ENCODE measurements at places on chromosomes 11 and 22.
A peak's percentile ranks its signal among the peaks of the same experiment; 100 is the strongest.

DNA sequence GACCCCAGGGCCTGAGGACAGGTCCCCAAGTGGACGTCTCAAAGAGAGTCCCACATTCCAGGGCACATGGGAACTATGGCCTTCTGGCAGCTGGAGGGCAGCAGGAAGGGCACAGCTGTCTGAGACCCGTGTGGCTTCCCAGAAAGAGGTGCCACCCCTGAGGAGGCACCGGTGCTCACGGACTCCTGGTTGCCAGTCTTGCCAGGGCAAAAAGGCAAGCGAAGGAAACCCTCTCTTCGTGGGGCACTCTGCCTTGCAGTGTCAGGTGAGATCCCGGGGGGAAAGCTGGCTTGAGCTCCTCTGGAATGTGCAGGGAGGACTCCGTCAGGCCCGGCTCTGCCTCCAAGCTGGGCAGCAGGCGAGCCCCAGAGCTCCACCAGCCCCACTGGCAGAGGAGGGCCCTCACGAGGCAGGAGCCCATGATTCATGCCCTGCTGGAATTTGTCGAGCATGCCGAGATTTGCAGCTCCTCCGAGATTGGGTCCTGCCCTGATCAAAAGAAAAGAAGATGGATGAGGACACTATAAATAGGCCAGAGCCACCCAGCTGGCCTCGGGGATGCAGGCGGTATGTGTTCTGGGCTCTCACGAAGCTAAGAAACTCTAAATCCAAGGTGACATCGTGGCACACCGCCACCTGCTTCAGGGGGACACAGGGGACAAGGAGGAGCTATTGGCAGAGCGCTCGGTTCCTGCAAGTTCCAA lies 9.9 kb upstream of the CELSR1 start:
- DNase-seq, result no peak

- peak; percentile 1 for DNase-seq
Observed at GRCh38 chr11:8252388-8252787, 11.3 kb downstream of the LMO1 start.

GRCh38 chr11:48142889-48143288 lies 73.7 kb upstream of the OR4B1 start:
- no peak for DNase-seq

GRCh38 chr11:68855205-68855981 lies 13.7 kb upstream of the CPT1A start:
- DNase-seq, result peak; percentile 28

DNA sequence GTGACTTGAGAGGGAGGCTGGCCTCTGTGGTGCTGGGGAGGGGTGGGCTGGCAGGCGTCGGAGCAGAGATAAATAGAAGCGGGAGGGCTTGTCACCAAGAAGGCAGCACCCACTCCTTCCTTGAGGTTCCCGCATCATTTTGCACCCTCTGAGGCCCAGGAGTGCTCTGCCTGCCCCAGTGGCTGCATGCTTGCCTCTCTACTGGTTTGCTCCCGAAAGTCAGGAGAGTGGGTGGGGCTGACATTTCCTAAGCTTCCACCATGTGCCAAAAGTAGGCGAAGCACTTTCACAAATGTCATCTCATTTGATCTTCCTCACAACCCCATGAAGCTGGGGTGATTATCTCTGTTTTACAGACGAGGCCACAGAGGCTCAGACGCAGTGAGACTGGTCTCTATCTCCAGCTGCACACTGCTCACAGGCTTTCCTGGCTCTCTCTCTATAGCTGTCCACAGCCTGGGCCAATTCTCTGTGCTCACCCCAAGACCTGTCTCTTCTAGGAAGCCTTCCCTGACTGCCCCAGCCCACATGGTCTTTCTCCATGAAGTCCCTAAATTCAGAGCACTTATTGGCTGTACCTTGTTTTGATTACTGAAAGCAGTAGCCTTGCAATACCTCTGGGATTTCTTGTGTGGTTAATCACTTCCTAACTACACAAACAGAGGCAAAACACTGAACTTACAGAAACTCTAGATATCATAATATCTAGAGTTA lies 2.6 kb upstream of the UCP3 start:
- DNase-seq, result no peak

DNA sequence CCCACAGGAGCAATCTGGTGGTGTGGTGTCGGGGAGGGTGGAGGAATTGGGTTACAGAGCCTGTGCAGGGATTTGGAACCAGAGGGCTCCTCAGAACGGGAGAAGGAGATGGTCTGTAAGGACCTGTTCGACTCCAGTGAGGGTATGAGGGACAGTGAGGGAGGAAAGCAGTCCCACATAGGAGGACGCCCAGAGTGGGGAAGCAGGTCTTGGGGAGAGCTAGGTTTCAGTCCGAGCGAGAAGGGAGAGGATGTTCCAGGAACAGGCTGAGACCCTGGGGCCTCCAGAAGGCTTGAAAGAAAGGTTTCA lies 32.0 kb upstream of the GNAZ start:
- DNase-seq, result no peak

GRCh38 chr22:44543781-44544477 lies 45.9 kb upstream of the RTL6 start:
- DNase-seq, result no peak

DNA sequence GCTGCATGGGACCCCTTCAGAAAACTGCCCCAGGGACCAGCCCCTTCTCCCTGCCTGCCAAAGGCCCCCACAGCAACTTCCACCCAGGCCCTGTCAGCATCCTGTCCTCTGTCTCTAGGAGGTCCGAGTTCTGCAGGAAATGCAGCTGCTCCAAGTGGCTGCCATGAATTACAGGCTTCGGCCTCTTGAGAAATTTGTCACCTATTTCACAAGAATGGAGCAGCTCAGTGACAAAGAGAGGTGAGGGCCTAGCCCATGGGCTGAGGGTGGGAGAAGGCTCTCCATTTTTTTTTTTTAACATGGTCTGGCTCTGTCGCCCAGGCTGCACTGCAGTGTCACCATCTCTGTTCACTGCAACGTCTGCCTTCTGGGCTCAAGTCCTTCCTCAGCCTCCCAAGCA lies 7.3 kb downstream of the RGL4 start:
- DNase-seq, result no peak

DNA sequence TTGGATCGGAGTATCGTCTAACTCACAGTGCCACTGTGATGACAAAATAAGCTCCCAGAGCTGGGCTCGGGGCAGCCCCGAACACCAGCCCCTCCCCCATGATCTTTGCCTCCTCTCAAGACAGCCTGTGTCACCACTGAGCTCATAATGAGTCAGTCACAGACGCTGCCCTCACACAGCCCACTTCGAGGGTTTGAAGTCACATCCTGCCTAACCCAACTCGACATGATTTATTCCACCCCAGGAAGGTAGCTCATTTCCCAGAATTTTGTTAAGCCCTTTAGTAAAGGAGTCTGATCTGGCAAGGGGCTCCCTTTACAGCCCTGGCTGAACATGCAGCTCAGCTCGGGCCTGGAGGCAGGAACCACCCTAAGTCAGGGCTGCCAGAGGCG lies 22.8 kb downstream of the MYH9 start:
- no peak for DNase-seq

GRCh38 chr11:84390441-84391078 lies 1104.4 kb upstream of the CCDC90B start:
- DNase-seq, result no peak

DNA sequence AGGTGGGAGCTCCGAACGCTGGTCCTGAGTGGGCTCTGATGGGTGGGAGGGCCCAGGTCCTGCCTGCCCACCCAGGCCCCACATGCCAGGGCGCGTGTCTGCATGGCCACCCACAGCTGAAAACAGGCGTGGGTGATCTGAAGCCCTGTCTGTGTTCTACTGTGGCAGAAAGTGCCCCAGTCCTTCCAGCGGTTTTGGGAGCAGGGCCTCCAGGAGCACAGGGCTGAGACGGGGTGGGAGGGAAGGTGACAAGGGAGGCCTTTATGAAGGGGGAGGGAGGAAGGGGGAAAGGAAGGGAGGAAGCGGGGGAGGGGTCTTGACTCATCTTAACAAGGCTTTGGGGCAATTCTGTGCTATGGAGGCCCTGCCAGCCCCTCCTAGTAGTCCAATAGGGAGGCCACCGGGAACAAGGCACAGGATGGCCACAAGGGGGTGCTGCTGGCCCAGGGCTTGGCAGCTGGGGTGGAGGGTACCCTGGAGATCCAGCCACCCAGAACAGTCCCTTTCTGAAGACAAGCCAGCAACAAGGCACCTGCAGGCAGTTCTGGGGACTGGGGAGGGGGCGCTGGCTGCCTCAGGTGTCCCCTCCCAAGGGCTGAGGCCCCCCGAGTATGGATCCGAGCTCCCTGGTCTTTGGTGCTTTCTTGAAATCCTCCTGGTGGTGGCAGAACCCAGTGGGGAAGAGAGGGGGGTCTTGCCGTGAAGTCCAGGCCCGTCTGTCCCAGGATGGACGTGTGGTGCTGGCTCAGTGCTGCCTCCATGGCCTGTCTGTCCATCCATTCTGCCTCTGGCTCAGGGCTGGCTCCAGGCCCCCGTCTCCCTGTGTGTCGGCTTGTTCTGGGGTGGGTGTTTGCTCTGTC lies 6.3 kb upstream of the FADS3 start:
- peak; percentile 84 for DNase-seq

GRCh38 chr11:85620256-85620655 lies 6.9 kb downstream of the DLG2 start:
- no peak for DNase-seq

DNA sequence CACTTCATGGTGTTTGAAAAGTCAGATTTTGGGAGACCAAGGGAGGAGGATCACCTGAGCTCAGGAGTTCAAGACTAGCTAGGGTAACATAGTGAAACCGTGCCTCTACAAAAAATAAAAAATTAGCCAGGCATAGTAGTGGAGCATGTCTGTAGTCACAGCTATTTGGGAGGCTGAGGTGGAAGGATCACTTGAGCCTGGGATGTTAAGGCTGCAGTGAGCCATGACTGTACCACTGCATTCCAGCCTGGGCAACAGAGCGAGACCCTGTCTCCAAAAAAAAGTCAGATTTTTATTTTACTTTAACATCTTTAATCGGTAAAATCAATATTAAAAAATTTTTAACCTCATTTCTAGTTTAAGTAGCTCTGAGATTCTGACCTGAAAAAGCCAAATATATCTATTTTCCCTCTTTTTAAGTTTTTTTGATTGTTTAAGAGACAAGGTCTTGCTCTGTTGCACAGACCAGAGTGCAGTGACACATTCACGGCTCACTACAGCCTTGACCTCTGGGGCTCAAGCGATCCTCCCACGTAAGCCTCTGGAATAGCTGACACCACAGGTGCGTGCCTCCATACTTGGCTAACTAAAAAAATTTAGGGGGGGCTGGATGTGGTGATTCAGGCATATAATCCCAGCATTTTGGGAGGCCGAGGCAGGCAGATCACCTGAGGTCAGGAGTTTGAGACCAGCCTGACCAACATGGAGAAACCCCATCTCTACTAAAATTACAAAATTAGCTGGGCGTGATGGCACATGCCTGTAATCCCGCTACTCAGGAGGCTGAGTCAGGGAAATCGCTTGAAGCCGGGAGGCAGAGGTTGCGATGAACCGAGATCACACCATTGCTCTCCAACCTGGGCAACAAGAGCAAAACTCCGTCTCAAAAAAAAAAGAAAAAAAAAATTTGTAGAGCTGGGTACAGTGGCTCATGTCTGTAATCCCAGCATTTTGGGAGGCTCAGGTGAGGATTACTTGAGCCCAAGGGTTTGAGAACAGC lies 48.4 kb downstream of the SFI1 start:
- DNase-seq, result no peak

- DNase-seq, result no peak
Observed at GRCh38 chr11:112129656-112130055, 34.2 kb downstream of the IL18 start.

GRCh38 chr11:69219991-69220390 lies 64.3 kb downstream of the SMIM38 start:
- DNase-seq, result no peak

DNA sequence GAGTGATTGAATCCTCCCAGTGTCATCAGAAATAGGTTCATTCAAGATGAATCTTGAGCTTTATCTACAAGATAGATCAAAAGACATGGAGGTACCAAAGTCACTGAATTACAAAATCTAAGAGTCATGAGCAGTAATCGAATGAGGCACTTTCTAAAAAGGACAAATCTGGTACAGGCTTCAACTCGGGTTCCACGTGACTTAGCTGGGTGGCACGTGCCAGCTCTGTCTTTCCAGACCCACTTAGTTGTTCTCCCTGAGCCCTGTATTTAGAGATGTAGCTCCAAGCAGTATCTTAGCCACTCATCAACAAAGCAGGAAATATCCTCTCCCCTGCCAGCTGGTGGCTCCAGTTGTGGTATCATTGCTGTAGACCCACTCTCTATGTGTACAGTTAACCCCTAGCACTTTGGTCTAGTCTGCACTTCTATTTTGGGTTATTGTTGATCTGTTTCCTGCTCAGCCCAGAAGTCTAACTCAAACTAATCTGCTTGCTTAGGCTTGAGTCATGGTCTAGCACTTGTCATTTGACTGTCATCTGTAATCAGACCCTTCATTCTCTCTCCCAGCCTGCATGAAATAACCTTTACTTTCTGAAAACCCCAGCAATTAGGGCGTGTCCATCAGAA lies 528.7 kb downstream of the ETS1 start:
- DNase-seq, result no peak

DNA sequence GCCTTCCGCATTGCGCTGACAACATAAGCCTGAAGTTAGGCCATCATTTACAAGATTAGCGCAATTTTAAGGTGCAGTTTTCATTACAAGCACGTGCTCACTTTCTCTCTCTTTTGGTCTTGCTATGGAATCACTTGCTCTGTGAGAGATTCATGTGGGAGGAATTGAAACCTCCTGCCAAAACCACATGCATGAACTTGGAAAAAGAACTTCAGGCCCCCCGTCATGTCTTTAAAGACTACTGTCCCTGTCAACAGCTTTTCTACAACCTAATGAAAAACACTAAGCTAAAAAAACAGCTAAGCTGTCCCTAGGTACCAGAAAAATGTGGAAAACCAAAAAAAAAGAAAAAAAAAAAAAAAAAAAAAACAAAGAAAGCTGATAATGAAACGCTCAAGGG lies 1707.6 kb upstream of the RAG2 start:
- no peak for DNase-seq

GRCh38 chr22:31932863-31933262 lies 11.5 kb upstream of the YWHAH start:
- DNase-seq, result no peak

DNA sequence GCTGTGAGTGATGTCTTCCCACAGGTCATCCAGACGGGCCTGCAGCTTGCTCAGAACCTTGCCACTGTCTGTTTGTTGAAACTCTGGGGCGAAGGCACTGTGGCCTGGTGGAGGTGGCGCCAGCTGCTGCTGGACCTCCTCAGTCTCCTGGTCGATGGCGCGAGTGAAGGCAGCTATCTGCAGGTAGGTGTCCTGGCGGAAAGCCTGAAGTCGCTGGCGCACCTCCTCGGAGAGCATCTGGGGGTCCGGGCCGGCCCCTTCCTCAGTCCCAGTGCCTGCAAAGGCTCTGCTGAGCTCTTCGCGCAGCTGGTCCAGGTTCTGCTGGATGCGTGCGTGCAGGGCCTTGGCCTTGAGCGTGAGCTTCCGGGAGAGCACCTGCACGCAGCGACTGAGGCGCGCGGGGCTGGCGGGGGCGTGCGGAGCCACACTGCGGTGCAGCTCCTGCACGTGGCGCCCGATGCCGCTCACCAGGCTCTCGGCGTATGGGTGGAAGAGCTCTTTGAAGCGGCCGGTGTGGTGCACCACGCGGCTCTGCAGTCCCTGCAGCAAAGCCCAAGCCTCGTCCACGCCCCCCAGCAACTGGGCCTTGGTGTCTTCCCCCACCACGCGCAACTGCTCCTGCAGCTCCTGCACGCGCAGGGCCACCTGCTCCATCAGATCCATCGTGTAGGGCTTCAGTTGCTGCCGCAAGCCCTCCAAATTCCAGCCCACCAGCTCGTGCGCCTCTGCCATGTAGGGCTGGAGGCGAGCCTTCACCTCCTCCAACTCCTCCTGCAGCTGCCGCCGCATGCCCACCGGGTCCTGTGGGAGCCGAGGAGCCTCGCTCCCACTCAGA lies 1.3 kb downstream of the APOA5 start:
- DNase-seq, result peak; percentile 38

- DNase-seq, result no peak
Observed at GRCh38 chr22:49881856-49882255, 28.2 kb downstream of the ZBED4 start.

- DNase-seq, result no peak
Observed at GRCh38 chr11:15446929-15447328, 332.2 kb downstream of the INSC start.

All from ovary (tissue), 10 donors.